ENCODE measurements at places on chromosomes 5 and 9.

DNA sequence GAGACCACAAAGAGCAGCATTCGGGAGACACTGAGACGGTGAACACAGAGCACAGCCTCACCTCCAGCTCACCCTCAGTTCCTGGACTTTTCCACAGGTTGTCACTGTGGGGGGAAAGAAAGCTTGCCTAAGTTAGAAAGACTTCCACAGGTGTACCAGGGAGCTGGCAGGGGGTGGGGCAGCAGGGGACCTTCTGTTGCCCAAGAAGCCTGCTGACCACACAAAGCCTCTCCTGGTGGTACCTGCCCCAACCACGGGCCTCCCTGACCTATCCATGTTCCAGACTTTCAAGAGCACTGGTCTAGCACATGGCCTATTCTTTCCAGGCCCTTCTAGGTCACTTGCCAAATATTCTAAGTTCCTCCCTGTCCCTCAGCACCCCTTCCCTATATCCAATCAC, 550.8 kb downstream of the BNC2 start:
- DNase-seq: no peak

DNA sequence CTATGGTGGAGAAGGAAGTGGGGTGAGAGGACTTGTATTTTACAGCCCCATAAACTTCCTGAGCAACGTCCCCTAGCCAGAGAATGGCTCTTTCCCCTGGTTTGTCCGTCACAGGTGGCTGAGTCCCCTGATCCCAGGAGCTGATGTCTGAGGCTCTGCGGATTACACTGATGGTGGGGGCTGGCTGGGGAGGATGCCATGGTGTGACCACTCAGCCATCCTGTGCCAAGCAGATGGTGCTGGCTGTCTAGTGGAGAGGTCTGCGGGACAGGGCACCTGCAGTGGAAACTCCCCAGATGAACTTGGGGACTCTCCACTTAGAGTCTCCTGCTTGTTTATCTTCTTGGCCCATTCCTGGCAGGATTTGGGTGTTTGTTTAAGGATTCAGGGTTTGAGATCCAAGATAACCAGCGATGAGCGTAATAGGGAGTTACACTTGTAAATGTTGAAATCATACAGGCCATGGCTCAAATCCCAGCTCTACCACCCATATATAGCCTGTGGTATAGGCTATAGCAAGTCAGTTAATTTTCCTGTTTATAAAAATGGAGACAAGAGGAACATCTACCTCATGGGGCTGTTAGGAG, 4.7 kb upstream of the PTGS1 start:
- no peak for DNase-seq

GRCh38 chr9:82903503-82903902, 159.4 kb downstream of the RASEF start:
- no peak for DNase-seq

DNA sequence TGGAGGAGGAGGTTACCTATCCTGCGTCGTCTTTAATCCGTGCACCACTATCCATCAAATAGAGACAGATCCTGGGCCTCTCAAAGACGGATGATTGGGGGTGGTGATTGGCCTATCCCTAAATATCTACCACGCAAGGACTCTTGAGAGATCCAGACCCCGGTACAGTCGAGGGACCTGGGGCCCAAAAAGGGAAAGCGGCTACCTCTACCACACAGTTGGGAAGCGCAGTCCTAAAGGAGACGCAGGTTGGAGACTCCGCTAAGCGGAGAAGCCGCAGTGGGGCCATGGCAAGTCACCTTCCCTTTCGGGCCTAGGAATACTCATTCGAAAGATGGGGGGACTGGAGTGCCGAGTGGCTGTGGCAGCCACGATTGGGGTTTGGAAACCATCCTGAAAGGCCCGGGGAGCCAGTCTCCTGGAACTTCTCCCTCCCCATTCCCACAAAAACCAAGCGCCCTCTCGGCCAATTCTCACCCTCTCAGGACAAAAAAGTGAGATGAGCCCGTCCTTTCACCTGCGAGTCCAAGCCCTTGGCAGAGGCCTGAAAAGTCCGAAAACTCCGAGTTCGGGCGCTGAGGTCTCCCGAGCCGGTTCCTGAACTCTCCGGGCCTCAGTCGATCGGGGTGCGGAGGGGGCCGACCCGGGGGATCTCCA, 499 bp upstream of the FOXE1 start:
- DNase-seq: no peak

- DNase-seq: no peak
These were observed 1.6 kb downstream of the BTNL3 start for GRCh38 chr5:180990086-180990881.

GRCh38 chr5:53246042-53246836, 136.7 kb upstream of the MOCS2 start:
- no peak for DNase-seq
